Activated T-cell treated with anti-CD3 and anti-CD28 coated beads for 48 hours (primary cell): ENCODE measurements at places on chromosomes 16 and 17.
A peak's percentile ranks its signal among the peaks of the same experiment; 100 is the strongest.

DNA sequence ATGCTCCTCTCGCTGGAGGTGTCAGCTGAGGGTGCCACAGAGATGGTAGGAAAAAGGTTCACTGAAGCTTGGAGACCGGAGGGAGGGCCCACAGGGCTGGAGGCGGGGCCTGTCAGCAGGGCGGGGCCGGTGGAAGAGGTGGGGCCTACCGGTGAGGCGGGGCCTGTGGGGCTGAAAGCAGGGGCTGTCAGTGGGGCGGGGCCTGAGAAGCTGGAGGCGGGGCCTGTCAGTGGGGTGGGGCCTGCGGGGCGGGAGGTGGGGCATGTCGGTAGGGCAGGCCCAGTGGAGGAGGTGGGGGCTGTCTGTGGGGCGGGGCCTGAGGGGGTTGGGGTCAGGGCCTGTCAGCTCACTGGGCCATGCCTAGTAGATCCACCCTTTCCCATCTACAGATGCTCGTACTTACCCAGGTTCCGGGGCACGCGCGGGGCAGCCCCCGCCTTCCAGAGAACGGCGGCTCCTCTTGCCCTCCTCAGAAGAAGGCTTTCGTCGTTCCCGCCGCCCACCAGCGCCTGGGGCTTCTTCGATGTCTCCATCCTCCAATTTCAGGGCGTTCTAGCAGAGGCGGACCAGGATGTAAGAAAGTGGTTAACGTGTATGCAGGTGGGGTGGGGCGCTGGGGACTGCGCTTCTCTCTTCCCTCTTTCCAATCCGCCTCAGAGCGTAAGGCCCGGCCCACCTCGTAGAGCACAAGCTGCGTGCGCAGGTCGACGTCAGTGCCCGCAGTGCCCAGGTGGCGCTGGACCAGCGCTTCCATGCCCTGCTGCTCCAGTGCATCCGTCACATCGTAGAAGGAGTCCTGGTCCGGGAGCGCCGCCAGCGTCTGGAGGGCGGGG lies 9.8 kb downstream of the TMEM208 start:
- DNase-seq = peak; percentile 84

DNA sequence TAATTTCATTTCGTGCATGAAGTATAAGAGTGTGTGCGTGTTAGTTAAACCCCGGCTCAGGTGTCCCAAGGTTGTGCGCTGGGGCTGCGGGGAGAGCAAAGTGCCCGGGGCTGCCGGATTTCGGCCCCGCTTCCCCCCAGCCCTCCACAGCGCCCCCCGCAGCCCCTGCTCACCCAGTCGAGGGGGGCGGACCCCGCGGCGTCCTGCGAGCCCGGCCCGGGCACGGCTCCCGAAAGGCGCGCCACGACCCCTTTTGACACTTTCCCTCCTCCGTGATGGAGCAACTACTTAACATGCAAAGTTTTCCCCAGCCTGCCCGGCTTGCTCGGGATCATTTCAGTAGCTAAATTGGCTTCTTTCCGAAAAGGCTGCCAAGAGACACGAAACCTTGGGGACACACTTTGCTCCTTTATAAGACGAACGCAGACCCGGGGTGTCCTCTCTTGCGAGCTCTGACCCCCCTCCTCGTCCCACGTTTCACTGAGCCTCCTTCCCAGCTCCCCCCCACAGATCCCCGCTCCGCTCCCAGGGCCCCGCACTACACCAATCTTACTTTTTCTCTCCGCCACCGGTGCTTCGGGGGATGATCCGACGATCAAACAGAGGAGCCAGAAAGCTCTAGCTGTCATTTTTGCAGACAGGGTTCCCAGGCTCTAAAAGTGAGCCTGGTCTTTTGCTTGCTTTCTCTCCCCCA lies 552 bp downstream of the C17orf58 start:
- no peak for DNase-seq

DNA sequence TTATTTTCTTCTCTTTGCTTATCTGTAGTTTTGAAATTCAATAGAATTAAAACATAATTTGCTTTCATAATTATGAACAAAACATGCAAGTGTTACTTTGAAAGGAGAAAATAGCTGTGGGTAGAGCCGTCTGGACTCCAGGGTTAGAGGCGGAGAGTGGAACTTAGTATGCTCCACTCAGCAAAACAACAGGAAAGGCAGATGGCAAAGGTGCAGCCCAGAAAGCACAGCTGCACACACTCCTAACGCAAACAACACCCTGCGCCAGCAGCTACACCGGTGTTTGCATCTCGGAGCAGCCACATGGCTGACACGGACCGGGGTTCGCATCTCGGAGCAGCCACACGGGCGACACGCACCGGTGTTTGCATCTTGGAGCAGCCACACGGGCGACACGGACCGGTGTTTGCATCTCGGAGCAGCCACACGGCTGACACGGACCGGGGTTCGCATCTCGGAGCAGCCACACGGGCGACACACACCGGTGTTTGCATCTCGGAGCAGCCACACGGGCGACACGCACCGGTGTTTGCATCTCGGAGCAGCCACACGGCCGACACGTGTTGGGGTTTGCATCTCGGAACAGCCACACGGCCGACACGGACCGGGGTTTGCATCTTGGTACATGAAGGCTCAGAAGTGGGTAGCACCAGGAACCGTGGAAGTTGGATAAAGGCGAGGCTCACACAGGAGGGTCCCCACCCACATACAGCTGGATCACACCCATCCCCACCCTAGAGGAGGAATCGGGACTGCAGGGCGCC lies 12.2 kb upstream of the CAPN15 start:
- DNase-seq = no peak

DNA sequence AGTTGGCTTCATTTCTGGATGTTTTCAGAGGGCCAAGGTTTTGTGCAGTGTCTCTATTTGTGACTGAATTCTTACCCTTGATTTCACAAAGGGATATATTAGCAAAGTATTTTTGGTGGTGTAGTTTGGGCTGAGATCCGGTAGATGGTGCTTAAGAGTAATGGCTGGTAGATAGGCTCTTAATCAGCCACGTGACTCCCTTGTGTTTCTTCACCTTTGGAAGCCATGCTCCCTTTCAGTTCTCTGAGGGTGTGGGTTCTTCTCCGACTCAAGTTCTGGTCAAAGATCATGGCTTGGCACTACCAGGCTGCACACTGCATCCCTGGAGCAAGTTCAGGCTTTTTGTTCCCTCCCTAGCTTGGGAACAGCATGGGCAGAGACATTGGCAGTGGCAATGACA lies 887.3 kb downstream of the CDH8 start:
- DNase-seq = no peak

DNA sequence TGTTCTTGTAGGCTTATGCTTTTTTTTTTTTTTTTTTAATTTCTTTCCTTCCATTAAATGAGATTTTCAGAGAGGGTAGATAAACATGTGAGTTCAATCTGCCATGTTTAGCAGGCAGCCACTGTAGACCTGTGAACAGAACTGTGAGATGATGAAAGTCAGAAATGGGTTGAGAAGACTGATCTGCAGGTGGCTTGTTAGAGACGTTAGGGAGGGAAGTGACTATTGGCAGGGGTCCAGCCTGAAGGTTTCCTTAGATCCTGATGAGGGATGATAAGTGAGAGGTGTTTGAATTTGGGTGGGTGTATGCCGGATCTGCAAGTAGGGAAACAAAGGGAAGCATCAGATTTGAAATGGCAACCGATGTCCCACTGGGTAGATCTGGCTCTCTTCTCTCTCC lies 157.8 kb downstream of the HS3ST3B1 start:
- DNase-seq = no peak

DNA sequence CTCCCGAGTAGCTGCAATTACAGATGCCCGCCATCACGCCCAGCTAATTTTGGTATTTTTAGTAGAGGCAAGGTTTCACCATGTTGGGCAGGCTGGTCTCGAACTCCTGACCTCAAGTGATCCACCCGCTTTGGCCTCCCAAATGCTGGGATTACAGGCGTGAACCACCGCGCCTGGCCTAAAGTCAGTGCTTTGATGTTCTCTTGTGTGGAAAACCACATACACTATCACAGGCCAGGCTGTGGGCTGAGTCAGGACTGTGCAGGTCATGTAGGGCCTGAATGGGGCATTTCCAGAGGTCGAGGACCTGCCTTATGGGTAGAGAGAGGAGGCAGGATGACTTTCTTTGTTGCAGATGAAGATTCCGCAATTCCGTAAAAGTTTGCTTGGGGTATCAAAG lies 5.1 kb upstream of the MT3 start:
- no peak for DNase-seq

DNA sequence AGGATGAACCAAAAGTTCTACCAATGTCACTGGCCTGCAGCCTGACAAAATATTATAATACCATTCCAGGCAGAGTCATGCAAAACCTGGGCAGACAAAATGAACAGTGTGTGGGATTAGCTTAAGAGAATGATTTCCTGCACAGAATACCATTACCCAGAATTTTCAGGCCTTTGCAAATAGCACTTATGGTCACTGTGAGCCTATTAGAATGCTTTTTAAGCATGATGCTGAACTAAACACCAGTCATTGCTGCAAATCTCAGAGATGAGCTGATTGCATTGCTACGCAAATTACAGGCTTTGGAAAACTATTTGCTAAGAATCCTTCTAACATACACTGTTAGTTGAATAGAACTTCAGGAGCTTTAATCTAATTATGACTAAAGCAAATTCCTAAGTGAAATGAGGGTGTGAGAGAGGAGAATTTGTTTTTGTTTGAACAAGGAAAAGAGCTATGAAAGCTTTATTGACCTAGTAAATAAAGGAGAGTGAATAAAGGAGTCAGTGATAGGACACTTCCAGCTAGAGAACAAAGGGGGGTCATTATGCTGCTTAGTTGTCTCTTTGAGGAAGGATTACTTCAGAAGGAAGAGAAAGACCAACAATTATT lies 398.8 kb downstream of the HS3ST3B1 start:
- DNase-seq = no peak

DNA sequence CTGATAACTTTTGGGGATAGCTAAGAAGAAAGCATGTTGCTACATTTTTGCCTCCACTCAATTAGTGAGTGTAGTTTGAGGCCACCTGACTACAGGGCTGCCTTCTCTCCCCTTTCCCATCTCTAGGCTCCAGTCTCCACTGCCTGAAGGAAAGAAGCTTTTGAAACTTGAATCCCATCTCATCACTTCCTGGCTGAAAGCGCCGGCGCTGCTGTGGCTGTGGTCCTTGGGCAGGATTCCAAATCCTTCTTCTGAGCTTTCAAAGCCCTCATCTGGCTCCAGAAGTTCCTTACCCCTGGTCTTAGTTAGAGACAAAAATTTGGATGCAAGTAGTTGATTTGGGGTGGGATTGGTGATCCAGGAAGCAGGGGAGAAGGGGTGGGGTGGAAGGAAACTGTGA lies 119.4 kb downstream of the FOXL1 start:
- no peak for DNase-seq

- DNase-seq = peak; percentile 88
Measured at GRCh38 chr17:42183741-42184711, 1.2 kb downstream of the HCRT start.

DNA sequence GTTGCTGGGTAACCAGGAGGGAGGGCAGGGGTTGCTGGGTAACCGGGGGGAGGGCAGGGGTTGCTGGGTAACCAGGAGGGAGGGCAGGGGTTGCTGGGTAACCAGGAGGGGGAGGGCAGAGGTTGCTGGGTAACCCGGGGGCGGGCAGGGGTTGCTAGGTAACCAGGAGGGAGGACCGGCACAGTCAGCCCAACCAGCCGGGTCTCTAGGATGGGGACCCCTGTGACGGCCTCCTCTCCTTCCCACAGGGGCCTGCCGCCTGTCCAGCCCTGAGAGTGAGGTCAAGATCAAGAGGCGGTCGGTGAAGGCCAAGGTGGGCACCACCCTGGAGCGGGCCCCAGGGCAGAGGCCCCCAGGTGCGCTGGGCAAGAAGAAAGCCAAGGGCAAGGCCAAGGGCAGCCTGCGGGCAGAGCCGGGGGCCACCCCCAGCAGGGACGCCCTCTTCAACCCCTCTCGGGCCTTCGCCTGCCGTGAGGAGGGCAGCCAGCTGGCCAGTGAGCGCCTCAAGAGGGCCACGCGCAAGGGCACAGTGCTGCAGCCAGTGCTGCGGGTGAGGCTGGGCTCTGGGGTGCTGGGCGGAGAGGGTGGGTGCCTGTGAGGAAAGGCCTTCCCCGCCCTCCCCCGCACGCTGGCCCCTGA lies 54.6 kb downstream of the ACTG1 start:
- no peak for DNase-seq

GRCh38 chr17:8312726-8313600 lies 2.9 kb downstream of the ARHGEF15 start:
- DNase-seq = no peak

GRCh38 chr16:2273484-2273883 lies 5.6 kb upstream of the RNPS1 start:
- DNase-seq = no peak

GRCh38 chr17:75987041-75987440 lies 8.0 kb downstream of the TEN1 start:
- DNase-seq = no peak

DNA sequence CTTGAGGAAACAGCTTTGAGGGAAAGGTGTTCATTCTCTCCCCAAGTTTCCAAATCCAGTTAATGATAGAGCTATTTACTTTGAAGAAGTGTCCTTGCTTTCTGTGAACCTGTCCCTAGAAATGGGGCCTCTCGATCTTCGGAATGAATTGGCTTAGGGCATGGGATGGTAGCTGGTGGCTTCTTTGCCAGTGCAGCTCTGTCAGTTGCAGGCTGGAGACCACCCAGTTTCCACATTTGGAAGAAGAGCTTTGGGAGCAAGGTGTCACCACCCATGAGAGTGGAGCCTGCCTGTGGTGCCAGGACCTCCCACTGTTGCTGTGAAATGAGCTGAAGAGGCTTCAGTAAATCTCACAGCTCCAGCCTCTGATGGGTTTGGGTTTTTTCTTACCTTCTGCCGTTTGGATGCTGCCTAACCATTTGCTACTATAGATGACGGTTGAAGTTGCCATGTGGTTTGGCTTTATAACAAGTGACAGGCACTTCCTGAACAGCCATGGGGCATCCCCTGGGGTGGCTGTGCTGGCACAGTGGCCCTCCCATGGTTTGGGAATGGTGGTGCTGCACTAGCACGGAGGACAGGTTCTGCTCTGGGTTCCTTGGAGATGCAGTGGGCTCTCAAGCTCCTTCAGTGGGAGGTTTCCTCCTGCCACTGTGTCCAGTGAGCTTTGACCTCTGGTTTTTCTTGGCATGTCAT lies 19.5 kb upstream of the SLC5A10 start:
- DNase-seq = no peak

GRCh38 chr17:50865060-50865867 lies 890 bp downstream of the TOB1 start:
- peak; percentile 25 for DNase-seq

DNA sequence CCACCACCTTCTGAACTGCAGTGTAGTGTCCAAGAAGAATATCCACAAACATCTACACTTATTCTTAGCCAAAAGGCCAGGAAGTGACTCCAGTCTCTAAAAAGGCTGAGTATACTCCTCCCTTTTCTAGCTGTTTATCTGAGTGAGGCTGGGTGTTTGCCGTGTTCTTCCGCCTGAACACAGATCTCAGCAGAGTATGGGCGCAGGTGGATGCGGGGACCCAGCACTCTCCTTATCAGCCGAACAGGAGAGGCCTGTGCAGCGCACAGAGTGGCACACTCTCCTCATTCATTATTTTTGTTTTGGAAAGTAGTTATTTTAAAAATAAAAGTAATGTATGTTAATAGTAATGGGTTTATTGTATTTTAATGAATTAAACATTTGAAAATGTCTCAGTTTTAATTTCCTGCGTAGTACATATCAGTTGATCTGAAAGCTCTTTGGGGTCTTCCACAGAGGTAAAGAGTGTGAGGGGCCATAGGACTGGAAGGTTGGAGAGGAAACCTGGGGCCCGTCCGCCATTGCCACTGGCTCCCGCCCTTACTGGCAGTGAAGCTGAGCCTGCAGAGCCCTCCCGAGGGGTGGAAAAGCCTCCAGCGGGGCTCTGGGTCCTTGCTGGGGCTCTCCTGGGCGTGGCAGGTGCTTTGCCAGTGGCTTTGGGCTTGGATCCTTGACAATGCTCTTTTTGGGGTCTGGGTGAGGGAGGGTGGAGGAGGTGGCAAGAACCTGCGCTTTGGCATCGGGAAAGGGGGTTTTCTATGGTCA lies 53.8 kb downstream of the PDPK1 start:
- DNase-seq = no peak

- peak; percentile 86 for DNase-seq
Measured at GRCh38 chr16:67993207-67994039, 5.9 kb downstream of the DPEP2 start.
